ENCODE measurements at places on chromosomes 7 and 10.
A peak's percentile ranks its signal among the peaks of the same experiment; 100 is the strongest.

DNA sequence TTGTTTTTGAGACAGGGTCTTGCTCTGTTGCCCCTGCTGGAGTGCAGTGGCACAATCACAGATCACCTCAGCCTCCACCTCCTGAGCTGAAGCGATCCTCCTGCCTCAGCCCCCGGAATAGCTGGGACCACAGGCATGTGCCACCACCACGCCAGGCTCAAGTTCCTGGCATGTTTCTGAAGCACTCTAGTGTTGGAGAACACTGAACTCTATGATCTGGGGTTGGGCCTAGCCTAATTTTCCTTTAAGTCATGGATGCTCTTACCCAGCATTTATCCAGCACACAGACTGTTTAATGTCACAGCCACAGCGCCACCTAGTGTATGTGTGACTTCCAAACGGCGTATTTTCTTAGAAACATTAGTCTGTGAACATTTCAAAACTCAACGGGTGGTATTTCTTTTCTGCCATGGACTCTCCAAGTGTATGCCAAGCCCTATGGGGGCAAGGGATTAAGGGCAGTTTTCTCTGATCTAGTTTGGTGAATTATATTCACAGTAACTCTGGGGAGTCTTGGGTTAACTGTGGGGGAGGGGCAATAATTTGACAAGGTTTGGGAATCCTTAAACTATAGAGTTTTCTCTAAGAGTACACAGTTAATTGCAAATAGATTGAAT, 91.8 kb downstream of the CREM start:
- DNase-seq: peak; percentile 92

DNA sequence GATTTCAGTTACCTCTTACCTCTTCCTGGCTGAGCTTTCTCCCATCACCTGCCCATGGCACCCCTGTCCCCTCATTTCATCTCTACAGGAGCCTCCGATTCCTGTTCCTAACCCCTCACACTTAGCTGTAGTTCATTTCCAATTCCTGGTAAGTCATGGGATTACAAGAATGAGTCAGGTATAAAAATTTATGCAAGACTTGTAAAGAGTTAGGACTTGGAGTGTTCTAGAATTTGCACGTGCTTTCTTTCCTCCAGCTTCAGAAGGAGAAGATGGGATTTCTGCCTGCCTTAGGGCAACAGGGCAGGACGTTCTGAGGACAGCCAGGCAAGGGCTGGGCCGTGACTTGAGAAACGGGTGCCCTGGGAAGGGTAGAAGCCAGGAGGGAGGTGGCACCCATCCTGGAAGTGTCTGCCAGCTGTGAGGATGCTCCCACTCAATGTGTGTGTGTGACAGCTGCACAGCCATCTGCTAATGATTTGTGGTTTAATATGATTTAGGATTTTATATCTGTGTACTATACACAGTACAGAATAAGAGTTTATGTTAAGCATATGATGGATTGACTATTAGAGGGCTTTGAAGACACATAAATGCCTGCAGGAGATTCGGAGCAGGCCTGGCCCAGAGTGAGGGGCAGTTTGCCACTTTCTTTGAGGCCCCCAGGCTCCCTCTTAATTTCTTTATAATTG, 81.5 kb upstream of the VIPR2 start:
- no peak for DNase-seq

- DNase-seq: peak; percentile 67
Observed at GRCh38 chr10:126904818-126905701, at the start of gene DOCK1. Gene DOCK1, plus strand, starts transcription at chr10:126905428. Its CDS starts 90 bp downstream, at chr10:126905518.

GRCh38 chr10:84074521-84074920, 64.8 kb upstream of the GHITM start:
- no peak for DNase-seq

DNA sequence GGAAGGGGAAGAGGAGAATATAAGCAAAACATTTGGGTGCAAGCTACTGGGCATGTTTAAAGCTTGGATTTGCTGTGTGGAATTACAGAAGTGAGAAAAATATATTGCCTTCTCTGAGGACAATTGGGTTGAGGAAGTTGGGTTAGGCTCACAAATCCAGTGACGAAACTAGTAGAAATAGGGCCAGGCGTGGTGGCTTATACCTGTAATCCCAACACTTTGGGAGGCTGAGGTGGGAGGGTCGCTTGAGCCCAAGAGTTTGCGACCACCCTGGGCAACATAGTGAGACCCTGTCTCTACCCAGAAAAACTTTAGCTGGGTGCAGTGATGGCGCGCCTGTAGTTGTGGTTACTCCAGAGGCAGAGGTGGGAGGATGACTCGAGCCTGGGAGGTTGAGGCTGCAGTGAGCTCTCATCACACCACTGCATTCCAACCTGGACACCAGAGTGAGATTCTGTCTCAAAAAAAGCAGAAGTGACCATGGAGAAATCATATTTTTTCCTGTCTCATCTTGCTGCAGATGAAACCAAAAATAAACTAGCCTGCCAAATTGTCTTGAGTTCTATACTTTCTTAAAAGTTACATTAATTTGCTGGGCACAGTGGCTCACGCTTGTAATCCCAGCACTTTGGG, 22.4 kb downstream of the NRBF2 start:
- no peak for DNase-seq

- DNase-seq: no peak
Observed at GRCh38 chr7:36208426-36208825, 55.4 kb downstream of the EEPD1 start.

DNA sequence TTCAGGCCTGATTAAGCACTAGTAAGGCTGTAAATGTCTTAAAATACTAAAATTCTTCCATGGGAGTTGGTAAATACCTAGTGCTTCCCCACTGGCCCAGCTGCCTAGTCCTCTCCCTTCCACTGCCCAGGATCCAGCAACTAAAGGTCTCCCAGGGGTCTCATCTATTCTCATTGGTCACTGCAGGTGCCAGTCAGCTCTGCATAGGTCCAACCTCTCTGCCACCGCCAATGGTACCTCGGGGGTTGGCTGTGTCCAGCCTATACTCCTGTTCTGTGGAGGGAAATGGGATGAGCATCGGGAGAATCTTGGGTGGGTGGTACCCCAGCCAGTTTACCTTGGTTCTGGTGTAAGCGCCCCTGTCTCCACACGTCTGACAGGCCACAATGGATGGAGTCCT, 6.1 kb upstream of the CREB5 start:
- DNase-seq: no peak

DNA sequence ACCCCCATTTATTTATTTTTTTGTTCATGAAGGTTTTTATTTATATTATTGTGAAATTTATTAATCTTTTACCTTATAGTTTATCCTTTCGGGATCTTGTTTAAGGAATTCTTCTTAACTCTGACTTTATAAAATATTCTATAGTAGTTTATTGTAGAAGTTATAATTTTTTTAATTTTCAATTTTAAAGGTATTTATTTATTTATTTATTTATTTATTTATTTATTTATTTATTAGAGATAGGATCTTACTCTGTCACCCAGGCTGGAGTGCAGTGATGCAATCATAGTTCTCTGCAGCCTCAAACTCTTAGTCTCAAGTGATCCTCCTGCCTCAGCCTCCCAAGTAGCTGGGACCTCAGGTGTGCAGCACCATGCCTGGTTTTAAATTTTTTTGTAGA, 56.0 kb downstream of the NRF1 start:
- no peak for DNase-seq

- DNase-seq: no peak
Observed at GRCh38 chr10:77666821-77667220, 29.2 kb upstream of the KCNMA1 start.

DNA sequence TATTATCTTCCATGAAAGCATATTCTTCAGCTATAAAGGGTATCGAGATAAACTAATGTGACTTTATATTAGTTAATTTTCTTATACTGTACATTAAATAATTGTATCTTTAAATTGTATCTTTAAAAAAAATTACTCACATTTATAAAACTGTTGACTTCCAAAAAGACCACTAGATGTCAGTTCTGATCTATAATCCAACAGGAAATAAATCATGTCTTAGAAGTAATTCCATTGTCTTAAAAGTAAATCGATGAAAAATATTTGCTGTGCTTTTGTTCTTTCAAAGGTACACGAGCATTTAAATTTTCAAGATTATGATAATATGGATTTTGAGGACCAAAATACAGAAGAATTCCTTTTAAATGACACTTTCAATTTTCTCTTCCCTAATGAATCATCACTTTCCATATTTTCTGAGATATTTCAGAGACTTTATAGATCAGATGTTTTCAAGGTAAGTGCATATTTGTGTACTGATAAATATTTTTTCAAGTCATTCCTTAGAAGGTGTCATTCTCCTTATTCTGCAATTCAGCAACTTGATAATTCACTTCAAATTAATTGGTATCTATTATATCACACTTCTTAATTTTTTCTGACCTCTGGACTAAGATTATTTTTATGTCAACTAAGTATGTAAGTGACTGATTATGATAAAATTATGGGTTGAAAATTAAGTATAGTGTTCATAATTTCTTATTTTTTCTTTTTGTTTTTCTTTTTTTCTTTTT, 138.5 kb downstream of the CPED1 start:
- DNase-seq: no peak

DNA sequence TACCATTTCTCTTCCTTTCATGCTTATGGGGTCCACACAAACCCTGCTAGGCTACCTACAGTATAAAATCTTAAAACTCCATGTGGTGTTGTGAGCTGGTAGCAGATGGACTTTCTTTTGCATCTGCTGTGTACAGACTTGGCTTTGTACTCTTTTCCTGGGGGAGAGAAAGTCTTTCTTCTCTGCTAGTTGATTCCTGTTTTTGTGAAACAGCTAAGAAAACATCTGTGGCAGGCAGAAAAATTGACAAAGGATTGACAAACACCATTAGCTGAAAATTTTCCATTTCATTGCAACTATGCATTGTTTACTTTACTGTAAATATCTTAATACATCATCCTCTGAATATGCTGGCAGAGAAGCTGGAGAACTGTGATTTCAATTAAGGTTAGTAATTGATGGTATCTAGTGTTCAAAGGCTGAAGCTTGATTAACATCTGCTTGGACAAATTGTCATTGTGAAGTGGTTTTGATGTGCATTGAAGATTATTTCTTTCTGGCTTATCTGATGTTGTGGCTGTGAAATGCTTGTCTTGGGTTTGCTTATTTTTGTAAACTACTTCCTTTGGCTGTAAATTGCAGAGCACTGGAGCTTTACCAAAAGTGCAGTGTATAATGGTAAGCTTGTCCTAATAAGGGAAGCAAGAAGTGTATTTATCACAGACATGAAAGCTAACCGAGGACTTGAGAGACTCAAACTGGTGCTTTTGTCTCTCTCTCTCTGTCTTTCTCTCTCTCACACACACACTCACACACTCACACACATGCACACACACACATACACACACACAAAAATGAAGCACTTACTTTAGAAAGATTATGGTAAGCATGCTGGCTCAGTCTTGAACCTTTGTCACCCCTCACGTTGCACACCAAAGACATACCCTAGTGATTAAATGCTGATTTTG, at the start of gene FOXP2:
Gene FOXP2 (plus strand): TSS at position 660 of the 908 bp plus-strand sequence. CDS start 11,697 bp downstream, outside the sequence.
- no peak for DNase-seq

- DNase-seq: no peak
Observed at GRCh38 chr10:18268005-18268404, 127.8 kb downstream of the CACNB2 start.

DNA sequence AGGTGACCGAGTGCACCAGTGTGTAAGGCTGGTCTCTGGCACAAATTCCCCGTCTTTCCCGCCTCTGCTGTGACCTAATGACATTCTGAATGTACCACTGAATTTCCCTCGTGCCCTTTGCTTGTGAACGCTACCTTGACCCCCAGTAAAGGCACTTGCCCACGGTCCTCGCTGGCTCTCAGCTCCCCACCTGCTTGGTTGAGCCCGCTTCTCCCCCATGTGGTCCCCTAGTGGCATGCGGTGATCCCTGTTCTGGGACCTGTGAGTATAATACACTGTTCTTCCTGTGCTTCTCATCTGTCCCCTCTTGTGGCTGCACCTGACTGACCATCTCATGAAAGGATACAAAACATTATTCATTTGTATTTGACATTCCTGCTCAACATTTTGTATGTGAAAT, 495.7 kb downstream of the INHBA start:
- DNase-seq: no peak

- DNase-seq: no peak
Observed at GRCh38 chr10:4474829-4475228, 351.2 kb upstream of the AKR1E2 start.

- no peak for DNase-seq
Observed at GRCh38 chr7:115572111-115572510, 458.5 kb downstream of the TFEC start.

DNA sequence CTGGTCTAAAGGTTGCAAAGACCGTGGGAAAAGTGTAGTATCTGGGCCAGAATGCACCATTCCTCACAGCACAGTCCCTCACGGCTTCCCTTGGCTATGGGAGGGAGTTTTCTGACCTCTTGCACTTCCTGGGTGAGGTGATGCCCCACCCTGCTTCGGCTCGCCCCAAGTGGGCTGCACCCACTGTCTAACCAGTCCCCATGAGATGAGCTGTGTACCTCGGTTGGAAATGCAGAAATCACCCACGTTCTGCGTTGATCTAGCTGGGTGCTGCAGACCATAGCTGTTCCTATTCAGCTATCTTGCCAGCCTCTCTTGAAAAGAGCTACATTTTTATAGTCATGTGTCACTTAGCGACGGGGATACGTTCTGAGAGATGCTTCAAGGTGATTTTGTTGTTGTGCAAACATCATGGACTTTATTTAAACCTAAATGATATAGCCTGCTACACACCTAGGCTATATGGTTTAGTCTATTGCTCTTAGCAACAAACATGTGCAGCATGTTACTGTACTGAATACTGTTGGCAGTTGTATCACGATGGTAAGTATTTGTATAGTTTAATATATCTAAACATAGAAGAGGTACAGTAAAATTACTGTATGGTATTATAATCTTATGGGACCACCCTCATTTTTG, 120.0 kb downstream of the PPP1R9A start:
- peak; percentile 42 for DNase-seq

DNA sequence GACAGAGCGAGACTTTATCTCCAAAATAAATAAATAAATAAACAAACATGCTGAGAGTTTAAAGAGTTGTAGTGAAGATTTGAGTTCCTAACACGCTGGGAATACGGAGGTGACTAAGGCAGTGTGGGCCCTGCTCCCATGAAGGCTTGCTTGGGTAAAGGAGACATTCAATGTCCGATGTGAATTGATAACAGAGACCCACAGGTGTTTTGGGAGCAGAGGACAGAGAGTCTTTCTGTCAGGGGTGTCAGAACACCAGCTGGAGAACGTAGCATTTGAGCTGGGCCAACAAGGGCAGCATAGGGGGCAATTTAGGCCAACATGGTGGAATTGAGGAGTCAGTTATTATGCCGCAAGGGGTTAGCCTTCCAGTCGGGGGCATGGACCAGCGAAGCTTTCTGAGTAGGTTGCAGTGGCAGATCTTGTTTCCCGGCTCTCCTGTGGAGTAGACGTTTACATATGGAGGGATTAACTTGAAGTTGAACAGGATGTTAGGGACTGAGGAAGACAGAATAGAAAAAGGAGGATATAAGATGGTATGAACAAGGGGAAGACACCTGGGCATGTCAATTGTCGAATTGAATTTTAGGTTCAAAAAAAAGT, 5.6 kb downstream of the PROSER2 start:
- DNase-seq: no peak

- DNase-seq: no peak
Observed at GRCh38 chr10:122328676-122329075, 45.8 kb upstream of the PLEKHA1 start.

Data from left colon (tissue), 2 donors.